AML-193 (cell line): ENCODE measurements at places on chromosomes 6 and 20.

GRCh38 chr6:22079783-22080182, 217.1 kb downstream of the PRL start:
- DNase-seq: no peak

DNA sequence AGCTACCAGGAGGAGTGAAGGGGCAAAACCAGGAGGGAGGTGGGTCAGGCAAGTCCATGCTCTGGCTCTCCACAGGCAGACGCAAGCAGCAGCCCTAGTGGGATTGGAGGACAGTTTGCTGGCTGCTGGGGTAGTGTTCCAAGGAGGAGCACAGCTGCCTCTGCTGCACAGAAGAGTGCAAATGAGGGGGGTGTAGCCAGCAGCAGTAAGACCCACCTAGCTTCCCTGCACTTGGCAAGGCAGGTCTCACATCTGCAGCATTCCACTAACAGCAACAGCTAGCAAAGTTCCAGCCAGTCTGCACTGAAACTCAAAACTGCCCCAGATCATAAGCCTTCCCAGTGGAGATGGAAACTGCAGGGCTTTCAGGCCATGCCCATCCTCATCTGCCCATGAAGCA, 405.0 kb downstream of the UTRN start:
- no peak for DNase-seq

- DNase-seq: peak; percentile 40
Observed at GRCh38 chr6:16238963-16239797, 793 bp downstream of the GMPR start.

- DNase-seq: no peak
Observed at GRCh38 chr6:4176907-4177306, 41.5 kb upstream of the ECI2 start.

GRCh38 chr20:51543422-51543788, 886 bp upstream of the NFATC2 start:
- no peak for DNase-seq

- DNase-seq: no peak
Observed at GRCh38 chr6:131890091-131890490, 61.1 kb downstream of the CCN2 start.

DNA sequence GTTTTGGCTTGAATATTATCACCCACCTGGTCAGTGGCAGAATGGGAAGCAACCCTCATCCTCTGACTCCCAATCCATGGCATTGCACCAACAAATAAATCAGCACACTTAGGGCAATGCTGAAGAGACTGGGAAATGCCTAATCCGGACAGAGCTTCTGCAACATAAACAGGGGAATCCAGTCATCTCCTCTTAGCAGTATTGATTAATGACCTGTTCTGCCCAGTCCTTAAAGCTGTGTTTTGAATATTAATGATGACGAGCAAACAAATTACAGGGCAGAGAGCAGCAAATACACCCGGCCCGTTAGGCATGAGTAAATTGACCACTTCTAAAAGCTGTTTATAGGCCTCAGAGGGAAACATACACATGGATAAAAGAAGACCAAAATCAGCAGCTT, 77.0 kb upstream of the B3GAT2 start:
- no peak for DNase-seq

DNA sequence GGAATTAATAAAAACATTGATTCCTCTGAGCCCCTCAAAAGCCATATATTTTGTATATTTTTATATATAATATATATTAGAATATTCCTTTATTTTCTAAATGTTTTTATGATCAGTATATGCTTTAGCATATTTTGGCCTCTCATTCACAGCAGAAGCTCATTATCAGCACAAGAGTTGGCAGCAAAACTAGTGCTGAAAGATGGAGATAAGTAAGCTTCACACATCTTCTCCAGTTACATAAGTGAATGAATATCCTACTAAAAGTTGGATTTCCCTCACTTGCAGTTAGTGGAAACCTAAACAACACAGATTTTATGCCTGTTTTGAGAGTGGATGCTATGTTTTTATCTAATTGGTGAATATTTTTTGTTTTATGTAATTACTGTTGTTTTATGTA, 1303.8 kb upstream of the ADGRB3 start:
- no peak for DNase-seq

- DNase-seq: no peak
Observed at GRCh38 chr6:1756472-1757129, 146.9 kb downstream of the FOXC1 start.
